ENCODE measurements at places on chromosomes 11 and 22.
A peak's percentile ranks its signal among the peaks of the same experiment; 100 is the strongest.

- peak; percentile 70 for DNase-seq
Measured at GRCh38 chr11:116691771-116692177, 81.0 kb downstream of the BUD13 start.

DNA sequence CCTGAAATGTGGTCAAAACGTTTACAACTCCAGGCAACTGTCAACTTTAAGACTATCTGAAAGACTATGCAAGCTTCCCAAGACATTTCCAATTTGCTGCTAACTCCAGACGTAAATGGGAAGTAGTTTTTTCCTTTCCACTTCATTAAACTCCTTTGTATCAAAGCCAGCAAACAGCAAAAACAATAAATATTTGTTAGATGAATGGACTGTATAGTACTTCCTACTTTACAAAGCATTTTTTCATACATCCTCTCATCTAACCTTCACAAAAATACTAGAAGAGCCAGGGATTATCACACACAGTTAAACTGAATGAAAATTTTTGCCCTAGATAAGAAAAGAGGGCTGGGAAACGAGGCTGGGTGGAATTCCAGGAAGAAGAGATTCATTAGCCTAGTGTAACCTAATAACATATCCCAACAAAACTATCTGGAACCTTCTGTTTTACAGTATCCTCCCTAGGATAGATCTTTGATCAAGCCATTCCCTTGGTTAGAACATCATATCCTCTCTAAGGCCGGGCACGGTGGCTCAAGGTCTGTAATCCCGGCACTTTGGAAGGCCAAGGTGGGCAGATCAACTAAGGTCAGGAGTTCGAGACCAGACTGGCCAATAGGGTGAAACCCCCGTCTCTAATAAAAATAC is 10.4 kb downstream of the NUP98 start:
- DNase-seq = no peak

DNA sequence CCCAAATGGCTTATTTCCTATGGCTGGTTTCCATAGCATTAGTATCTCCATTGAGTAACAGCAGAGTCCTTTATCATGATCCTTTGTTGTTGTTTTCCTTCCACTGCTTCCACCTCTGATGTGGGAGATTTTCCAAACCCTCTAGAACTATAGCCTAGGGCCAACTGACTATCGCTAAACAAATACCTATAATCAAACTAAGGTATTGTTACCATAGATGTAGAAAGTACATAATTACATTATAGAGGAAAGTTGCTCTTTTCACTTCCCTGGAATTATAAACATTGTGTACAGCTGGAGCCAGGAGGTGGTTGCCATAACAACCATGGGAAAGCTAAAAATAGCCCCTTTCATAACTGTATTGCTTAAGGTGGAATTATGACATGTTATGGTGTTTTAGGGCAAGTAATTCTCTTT is 47.0 kb upstream of the ALKBH3 start:
- no peak for DNase-seq

- DNase-seq = no peak
Measured at GRCh38 chr22:24455039-24455438, 27.6 kb downstream of the ADORA2A start.

- DNase-seq = no peak
Measured at GRCh38 chr11:128603003-128603696, 15.8 kb upstream of the ETS1 start.

GRCh38 chr11:66233301-66233700 is 35.1 kb upstream of the RAB1B start:
- no peak for DNase-seq

DNA sequence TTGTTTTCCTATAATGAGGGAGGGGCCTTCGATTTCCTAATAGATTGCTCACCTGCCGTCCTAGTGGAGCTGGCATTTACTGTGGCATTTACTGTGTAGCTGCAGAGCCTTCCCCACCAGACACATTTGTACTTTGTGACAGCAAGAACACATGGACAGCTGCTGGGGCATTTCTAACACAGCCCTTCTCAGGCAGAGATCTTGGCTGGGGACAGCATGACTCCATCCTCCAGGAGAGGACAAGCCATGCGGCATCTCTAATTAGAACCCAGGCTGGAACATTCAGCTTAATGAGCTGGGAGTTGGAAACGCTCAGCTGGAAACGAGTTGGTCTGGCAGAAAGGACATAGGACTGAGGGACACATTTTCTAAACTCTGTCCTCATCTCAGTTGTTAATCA is 887.5 kb downstream of the NTM start:
- no peak for DNase-seq

DNA sequence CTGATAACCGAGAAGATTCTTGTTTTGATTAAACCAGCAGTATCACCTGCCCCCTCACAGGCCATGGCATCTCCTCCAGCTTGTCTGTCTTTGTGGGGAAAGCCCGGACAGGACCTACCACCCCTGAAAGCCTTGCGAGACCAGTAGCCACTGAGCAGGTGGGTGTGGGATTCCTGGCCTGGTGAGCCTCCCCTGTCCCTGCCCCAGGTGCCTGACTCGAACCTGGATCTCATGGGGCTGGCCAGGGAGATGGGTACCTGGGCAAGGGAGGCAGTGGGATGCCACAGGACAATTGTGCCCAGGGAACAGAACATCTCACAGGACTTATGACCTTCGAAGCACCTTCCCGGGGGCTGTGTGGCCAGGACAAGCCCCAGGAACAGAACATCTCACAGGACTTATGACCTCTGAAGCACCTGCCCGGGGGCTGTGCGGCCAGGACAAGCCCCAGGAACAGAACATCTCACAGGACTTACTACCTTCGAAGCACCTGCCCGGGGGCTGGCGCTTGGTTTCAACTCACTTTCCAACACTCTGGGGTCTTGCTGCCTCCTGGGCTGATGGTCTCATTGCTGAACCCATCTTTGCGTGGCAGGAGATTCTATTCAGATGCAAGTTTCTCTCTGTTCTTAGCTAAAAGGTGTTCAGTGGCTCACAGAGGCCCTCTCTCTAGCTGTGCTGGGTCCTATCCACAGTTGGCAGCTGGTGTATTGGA is 854.5 kb downstream of the BRD1 start:
- no peak for DNase-seq

Data from HuH-7.5 (cell line).